ENCODE measurements at places on chromosomes 1 and 21. TPM values are rescaled to one million over a fixed set of nuclear protein-coding genes. Genes with fewer than 3 reads are reported as not detected.

GRCh38 chr1:177596485-177596884 is 373.4 kb downstream of the SEC16B start:
- no peaks in the 10 kb centered on the region for H3K36me3 ChIP-seq
- no peaks in the 10 kb centered on the region for H3K27me3 ChIP-seq
- H3K27ac ChIP-seq, result no peak overlapping the region
- no peak for DNase-seq

Gene GABRD
- total RNA-seq, result 0.61 TPM

Gene MAP1LC3C
- not detected for total RNA-seq

Gene TTC24
- total RNA-seq, result not detected

DNA sequence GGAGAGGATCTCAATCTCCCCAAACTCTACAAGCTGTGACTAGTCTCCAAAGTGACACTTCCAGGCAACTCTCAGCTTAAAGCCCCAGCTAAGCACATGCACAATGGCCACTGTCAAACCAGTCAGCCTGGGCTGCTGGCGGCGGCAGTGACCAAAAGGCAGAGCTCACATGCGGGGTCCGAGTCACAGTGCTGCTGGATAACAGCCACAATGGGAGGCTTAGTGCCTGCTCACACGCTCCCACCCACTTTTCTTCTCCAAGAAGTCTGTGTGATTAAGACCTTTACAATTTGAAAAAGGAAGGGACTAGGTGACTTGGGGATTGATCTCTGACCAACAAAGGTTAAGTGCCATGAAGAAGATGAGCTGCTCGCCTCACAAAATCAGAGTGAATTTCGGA is 16.8 kb downstream of the RIPK4 start:
- no peak overlapping the region for H3K27ac ChIP-seq
- no peak for DNase-seq
- H3K27me3 ChIP-seq, result peaks cover 5% of the 10 kb centered on the region
- H3K4me3 ChIP-seq, result no peak overlapping the region
- H3K4me1 ChIP-seq, result no peaks in the 10 kb centered on the region
- H3K36me3 ChIP-seq, result no peaks in the 10 kb centered on the region

DNA sequence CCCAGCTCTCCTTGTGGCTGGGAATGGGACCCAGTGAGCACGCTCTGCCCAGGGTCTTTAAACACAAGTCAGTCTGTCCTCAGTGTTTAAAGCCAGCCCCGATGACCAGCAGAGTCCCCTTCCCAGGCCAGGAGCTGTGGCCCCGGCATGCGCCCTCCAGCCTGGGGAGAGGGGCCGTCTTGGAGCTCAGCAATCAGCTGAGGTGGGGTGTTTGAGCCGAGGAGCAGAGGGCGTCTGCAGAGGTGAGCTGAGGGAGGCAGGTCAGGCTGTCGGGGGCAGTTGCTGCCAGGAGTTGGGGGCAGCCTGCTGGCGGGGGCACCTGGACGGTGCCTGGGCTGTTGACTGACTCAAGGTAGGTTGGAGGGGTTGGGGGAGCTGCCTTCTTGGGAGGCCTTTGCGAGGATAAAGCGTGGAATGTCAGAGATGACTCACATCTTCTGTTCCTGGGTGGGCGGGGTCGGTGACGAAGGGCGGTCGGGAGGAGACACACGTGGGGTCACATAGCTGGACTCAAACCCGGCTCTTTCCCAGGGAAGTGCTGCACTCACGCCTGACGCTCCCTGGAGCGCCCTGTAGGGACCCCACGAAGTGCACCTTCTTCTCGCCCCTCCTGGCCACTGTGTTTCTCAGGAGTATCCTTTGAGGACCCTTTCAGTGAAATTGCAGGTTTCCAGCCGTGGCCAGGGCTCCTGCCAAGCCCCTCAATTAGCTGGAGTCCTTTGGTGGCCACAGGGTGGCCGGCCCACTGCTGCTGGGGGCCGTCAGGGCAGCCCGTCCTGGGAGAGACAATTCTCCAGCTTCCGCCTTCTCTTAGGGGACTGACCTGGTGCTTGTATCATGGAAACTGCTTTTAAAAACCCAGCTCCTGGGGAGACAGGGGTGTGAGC is 86.2 kb downstream of the SIK1 start:
- H3K27me3 ChIP-seq, result no peaks in the 10 kb centered on the region
- no peak for DNase-seq
- H3K36me3 ChIP-seq, result no peaks in the 10 kb centered on the region
- H3K4me3 ChIP-seq, result no peak overlapping the region

- H3K36me3 ChIP-seq, result no peaks in the 10 kb centered on the region
- H3K4me1 ChIP-seq, result no peaks in the 10 kb centered on the region
- H3K27ac ChIP-seq, result no peak overlapping the region
- no peak overlapping the region for H3K4me3 ChIP-seq
These were observed 61.1 kb upstream of the FBXO28 start for GRCh38 chr1:224052772-224053171.
